Iris pigment epithelial cell (primary cell): ENCODE measurements at places on chromosomes 7 and 10.

- peak; percentile 39 for DNase-seq
Measured at GRCh38 chr10:8054494-8055407, at the start of gene GATA3. TSS of gene GATA3 (plus strand) at chr10:8054688. CDS start at chr10:8055656, 968 bp downstream.

GRCh38 chr7:41706228-41706930 lies 3.5 kb upstream of the INHBA start:
- no peak for DNase-seq

- peak; percentile 64 for DNase-seq
Measured at GRCh38 chr10:110947061-110947595, 27.7 kb downstream of the SHOC2 start.

DNA sequence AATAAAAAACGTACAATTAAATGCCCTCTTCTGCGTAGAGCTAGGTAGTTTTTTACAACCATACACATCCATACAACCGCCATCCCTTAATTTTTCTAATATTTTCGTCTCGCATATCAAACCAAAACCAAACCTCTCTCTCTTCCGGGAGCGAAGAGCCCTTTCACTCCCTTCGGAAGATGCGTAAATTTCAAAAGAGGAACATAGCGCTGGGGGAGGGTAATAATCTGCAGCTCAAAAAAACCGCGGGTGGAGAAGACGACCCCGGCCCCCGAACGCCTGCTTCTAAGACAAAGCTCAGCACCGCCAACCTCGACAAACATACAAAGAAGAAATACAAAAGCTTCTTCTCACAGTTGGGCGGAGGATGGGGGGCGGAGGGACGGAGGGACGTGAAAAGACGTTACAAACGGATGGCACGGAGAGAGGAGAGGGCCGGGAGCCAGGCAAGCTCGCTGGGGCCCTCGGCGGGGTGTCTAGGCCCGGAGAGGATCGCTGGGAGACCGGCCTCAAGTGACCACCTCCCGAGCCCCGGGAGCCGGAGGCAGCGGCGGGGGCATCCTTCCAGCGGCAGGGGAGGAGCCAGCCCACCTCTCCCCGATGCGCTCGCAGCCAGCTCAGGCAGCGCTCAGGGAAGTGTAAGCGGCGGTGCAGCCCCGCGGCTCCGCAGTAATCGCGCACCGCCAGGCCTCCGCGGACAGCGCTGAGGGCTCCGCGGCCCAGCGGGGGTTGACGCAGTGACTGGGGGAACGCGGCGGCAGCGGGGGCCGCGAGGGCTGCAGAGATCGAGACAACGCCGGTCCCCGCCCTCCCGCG lies 851 bp downstream of the MKRN1 start:
- DNase-seq = peak; percentile 49
